ENCODE measurements at places on chromosomes 11 and 22.
A peak's percentile ranks its signal among the peaks of the same experiment; 100 is the strongest.

DNA sequence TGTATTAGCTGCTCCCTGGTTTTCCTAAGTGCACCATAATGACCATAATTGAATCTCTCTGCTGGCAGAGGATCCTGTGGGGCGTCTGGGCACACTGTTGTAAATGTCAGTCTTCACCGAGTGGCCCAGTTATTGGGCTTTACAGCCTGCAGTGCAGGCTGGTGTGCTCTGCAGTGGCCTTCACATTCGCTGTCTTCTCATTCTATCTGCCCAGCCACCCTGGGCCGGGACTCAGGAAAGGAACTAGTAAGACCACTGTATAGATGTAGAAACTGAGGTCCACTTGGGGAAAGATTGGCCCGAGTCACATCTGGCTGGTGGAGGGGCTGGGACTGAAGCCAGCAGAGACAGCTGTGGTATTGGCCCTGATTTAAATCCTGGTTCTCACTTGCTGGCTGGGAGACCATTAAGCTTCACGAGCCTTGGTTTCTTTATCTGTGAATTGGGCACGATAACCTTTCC is 49.3 kb downstream of the TSPAN18 start:
- DNase-seq: no peak

- DNase-seq: no peak
These were observed 2.4 kb downstream of the CSDC2 start for GRCh38 chr22:41563051-41563711.

DNA sequence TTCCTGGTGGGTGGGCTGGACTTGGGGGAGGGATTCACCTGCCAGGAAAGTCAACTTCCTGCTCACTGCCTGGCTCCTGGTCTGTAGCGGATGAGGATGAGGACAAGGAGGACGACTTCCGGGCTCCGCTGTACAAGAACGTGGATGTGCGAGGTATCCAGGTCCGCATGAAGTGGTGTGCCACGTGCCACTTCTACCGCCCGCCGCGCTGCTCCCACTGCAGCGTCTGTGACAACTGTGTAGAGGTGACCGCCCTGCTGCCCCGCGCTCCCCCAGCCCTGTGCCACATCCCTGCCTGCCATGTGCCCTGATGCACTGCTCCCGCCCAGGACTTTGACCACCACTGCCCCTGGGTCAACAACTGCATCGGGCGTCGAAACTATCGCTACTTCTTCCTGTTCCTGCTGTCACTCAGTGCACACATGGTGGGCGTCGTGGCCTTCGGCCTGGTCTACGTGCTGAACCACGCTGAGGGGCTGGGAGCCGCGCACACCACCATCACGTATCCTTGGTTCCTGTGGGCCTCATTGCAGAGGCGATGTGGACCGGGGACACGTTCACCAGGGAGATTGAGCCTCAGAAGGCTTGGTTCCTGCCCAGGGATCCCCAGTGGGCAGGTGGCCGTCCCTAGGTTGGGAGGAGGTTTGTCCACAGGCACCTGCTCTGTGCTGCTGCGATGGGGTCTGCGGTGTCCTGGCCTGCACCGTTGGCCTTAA is 7.9 kb downstream of the ZDHHC8 start:
- DNase-seq: no peak

DNA sequence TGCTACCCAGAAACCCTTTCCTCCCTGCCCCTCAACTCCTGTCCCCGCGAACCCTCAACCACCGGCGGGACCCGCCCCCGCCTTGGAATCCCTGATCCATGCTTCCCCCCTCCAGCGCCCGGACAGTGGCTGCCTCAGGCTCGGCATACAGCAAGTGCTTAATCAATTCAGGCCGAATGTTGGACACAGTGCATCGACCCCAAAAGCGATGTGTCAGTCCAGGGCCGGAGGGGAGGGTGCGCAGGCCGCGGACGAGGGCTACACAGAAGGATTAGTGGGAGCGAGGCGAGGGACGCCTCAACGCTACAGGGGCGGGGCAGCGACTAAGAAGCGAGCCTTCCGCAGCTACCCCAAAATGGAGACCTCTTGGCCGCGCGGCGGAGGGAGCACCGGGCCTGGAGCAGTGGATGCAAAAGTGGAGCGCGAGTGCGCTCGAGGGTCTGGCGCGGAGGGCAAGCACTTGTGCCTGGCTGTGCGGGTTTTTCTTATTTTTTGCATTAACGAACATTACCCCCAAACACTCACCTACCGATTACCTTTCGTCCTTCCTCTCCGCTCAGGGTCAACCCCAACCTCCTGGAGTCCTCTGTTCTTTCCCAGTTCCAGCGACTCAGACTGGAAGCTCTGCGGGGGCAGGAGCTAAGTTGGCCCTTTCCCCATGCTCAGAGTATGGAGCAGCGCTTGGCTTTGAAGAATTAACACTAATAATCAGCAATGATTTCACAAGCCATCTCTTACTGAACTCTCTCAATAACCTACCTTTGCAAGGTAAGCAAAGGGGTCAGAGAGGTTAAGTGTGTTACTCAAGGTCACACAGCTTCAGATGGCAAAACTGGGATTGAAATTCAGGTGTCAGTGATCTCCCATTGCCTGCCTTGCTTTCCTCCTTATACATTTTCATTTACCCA is 30.0 kb upstream of the WNT11 start:
- peak; percentile 84 for DNase-seq

GRCh38 chr11:12409621-12410005 is 32.2 kb downstream of the PARVA start:
- DNase-seq: no peak

DNA sequence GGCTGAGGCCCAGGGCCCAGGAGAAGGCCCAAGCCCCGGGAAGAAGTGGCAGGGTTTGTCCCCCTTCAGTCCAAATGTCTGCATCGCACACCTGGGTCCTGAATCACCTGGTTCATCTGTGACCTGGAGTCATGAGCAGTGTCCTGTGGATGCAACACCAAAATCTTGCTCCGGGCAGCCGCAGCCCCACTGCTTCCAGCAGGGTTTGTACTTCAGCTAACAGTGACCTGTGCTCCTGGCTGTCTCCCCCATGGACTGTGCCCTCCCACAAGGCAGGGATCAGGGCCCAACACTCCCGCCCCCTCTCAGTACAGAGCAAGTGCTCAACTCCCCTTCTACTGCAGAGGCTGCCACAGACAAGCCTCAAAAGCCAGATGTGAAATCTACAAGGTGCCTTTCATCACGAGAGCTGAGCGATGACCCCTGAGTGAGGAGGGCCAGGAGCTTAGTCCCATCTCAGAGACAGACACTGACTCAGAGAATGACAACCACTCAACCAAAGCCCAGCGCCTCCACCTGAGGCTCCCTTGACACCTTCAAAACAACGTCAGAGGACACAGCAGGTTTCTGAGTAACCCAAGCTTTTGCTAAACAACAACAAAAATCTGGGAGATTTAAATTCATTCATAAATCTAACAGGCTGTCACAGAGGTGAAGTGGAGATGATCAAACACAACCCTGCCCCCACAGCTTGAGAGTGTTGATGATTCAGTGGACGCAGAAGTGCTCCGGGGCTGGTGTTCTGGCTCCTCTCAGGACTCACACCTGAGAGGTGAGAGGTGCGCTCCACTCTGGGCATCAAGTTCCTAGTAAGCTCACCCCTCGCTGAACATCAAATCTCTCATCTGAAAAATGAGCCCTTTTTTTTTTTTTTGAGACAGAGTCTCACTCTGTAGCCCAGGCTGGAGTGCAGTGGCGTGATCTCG is 3.4 kb downstream of the KIAA0930 start:
- no peak for DNase-seq

DNA sequence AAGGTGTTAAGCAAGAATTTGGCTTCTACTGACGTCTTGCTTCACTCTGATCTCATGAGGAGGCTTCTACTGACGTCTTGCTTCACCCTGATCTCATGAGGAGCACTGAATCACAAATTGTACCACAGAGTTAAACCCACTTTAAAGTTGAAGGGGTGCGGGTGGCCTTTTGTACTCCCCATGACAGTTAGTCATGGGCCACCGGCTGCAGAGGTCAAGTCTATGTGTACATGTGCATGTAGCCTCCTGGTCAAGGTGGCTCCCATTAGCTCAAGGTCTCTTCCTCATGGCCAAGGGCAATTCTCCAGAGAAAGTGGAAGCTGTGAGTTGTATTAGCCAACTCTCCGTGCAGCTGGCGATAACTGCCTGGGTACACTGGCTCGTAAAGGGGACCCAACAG is 23.1 kb upstream of the FZD4 start:
- DNase-seq: no peak

DNA sequence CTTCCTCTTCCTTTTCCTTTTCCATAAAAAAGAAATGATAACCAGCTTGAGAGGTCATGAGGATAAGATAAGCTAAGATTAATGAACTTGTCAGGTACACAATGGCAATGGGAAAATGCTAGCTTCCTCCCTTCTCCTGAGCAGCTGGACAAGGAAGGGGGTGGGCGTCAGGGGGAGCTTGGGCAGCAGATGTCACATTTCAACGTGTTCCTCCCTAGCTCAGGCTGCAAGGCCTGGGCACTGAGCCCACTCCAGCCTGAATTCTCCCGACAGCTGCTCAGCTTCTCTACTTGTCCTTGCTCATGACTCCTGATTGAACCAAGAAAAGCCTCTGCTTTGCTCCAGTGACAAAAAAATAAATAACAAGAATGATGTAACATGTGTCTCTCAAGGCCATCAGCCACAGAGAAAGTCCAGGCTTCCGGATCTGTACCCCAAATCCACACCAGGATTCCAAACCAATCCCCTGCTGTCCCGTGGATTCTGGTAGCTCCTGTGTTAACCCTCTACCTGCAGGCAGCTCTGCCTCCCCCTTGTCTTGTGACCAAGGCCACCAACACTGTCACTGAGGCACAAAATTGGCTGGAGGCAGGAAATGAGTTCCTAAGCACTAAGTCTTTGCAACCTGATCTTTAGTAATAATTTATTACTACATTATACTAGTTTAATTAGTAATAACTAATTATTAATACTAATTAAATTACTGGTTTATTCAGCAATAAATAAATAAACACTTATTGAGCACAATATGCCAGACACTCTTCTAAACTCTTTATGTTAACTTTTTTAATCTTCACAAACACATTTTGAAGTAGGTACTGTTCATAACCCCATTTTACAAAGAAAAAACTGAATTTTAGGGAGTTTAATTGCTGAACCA is 146.5 kb downstream of the CCDC34 start:
- no peak for DNase-seq

GRCh38 chr11:7143908-7144307 is 55.1 kb downstream of the RBMXL2 start:
- DNase-seq: no peak

DNA sequence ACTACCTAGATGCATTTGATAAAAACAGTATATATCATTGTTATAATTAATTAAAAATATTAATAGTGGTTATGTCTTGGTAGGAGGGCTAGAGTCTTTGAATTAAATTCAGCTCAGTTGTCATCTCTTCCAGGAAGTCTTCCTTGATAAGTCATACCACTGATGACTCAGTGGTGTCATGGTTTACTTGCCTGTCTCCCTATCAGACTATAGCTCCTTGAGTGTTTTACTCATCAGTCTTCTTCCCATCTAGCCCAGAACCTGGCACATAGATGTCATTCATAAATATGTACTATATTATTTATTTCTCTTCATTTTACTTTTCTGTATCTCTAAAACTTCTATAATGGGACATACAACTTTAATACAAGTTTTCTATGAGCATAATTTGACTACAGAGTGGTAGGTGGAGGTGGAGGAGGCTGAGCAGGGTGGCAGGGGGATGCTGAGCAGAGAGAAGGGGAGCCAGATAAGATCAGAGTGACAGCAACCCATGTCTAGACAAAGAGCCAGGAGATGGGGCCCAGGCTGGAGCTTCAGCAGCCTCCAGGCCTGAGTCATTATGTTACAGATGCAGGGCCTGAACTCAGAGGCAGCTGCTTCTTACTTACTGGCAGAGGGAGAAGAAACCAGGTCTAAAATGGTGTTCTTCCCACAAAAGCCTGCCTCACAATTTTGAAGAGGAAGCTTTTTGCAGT is 82.3 kb upstream of the PHOX2A start:
- DNase-seq: no peak

All from KG1 (cell line).